HFFc6 (cell line): ENCODE measurements at places on chromosomes 13 and 19.

DNA sequence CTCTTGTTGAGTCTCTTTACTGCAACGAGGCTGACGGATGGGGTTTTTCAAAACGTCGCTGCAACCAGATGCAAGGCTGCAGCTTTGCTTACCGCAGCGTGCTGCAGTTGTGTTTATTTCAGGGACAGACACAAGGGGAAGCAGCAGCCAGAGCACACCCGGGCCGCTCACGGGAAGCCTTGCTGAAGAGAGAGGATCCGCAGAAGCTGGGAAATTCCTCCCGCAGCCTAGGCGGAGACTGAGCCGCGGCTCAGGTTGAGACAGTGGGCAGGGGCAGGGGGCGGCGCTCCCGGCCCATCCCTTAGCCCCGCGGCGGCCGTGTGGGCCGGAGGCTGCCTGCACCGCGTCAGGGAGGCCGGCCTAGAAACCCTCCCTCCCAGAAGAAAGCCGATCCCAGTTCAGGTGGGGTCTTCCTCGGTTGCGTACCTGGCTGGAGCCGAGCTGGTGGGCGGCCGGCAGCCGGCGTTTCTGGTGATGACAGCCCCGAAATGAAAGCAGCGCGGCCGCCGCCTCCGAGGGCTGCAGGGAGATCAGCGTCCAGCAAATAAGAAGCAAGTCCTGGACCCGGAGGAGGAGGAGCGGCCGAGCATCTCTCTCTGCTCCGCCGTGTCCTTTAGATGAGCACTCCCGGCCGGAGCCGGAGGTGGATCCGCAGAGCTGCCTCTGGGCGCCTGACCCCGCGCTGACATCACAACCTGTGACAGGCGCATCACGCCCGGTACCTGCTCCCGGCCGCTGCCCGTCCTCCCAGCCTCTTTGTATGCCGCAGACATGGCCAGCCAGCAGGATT lies at the start of gene FRY:
TSS of gene FRY (plus strand) at position 750 of the 790 bp plus-strand sequence. CDS start at position 772, 22 bp downstream.
- peak; percentile 46 for DNase-seq

GRCh38 chr13:113748101-113748861 lies 10.7 kb upstream of the TMEM255B start:
- DNase-seq, result no peak

DNA sequence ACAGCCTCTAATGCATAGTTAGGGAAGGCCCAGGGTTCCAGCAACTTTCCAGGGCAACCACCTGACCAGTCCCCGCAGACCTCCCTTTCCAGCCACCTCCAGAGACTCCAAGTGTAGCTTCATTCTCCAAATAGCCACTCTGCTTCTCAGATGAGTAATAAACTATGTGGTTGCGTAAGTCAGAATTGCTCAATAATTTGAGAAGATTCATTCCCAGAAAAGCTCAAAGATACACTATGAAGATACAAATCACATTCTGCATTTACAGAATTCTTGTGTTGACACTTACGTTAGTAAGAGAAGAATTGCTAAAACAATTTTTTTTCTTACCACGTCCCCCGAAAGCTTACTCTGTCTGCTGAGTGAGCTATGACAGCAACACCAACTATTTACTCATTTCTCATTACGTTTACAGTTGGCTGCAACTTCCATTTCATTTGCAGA lies 8.2 kb upstream of the LATS2 start:
- peak; percentile 98 for DNase-seq

DNA sequence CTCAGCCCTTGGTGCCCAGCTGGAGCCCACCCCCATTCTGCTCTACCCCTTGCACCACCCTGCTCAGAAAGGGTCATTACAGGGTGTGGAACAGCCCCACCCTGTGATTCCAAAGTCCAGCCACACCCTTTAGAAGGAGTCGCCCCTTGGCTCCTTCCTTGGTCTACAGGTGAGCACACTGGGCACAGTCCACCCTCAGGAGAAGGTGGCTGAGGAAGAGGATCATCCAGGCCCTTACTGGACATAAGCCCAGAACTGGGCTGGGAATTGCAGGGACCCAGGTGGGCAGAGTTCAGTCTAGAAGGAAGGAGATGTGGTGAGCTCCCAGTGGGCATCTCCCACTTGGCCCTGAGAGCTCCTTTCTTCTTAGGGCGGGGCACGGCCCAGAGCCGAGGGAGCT lies 8.6 kb downstream of the SLC46A3 start:
- no peak for DNase-seq

DNA sequence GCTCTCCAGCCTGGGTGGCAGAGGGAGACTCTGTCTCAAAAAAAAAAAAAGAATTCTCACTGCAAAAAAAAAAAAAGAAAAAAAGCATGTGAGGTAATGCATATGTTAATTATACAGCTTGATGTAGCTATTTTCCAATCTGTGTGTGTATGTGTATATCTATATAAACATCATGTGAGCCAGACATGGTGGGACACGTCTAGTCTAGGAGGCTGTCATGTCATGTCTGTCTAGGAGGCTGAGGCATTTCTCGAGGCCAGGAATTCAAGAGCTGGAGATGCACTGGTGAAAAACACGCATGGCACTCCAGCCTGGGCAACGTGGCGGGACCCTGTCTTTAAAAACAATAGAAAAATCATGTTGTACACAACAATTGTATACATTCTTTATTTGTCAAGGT lies 6.9 kb upstream of the SBK3 start:
- no peak for DNase-seq

DNA sequence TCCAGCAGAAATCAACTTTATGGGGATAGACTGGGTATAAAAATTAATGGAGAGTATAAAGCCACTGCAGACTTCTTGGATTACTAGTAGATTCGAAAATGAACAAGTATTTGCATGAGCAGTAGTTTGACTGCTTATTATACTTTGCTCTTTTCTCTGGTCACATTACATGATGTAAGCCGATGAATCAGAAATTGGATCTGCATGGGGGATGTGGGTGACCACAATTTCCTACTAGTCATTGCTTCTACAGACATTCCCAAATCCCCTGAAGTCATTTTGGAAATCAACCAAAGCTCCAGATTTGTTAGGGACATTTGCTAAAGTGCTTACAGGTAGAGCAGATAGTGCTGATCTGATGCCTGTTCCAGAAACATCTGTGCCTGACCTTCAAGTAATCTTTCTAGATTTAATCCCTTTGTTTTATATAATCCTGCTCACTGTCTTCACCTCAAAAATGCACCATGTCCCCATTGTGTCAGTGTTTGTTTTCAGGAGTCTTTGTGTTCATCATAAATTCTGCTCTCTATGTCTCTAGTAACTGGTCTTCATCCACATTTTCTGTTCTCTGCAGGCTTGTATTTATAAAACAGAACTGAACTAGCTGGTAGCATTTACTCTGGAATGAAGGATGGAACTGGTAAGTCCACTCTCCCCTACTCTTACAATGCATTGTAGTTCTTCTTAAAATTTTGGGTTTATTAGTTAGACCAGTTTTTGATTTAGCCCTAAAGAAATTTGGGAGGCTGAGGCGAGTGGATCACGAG lies 201.5 kb upstream of the CSNK1A1L start:
- DNase-seq, result peak; percentile 94

GRCh38 chr19:41276231-41276630 lies 12.1 kb downstream of the HNRNPUL1 start:
- no peak for DNase-seq

GRCh38 chr13:63208826-63209225 lies 1793.2 kb upstream of the PCDH20 start:
- no peak for DNase-seq
